ENCODE measurements at places on chromosomes 6 and 20.
A peak's percentile ranks its signal among the peaks of the same experiment; 100 is the strongest.

- no peak for ATAC-seq
Measured at GRCh38 chr6:170276369-170277057, 14.4 kb downstream of the DLL1 start.

DNA sequence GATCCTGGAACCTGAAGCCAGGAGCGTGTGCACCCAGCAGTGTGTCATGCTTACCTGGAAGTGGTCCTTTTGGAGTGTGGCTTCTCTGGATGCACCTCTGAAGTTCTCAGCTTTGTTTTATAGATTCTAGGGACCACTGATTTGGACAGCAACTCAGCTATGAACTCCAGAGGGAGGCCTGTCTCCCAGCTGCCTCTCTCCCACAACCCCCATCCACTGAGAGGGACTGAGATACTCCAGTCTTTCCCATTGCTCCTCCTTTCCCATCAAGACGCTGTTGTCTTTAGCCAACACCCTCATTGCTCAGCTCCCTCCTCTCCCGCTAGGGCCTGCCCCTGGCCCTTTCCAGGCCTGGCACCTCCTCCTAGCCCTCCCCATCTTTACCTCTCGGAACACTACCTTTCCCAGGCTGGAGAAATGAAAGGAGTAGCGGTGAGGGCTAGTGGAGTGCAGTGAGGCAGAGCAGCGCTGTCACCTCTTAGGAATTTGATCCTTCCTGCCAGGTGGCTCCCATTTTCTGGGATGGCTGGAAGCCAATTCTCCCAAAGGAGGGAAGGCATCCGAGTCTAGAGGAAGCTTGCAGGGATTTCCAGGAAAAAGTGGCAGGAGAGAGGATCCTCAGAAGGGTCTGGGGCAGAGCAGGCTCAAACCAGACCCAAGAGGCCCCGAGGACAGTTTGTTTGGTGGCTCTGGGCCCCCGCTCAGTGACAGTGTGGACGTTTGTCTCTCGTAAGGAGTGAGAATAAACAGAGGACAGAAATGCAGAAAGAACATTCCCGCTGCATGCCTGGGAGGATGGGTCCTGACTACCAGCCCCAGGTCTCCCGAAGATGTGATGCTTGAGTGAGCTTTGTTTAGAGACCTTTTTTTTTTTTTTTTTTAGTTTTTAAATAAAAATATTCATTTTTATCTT lies at the start of gene LRRN4:
Gene LRRN4 (minus strand): TSS at position 285 of the 913 bp plus-strand sequence. CDS start 1,261 bp downstream, outside the sequence.
- peak; percentile 54 for ATAC-seq

GRCh38 chr6:137226697-137227096 lies 7.5 kb upstream of the IFNGR1 start:
- no peak for ATAC-seq

- no peak for ATAC-seq
Measured at GRCh38 chr20:43682446-43682845, 15.5 kb downstream of the MYBL2 start.

GRCh38 chr20:37711001-37711400 lies 17.2 kb downstream of the CTNNBL1 start:
- no peak for ATAC-seq

GRCh38 chr6:126134491-126134890 lies 148.2 kb downstream of the TRMT11 start:
- ATAC-seq = no peak

GRCh38 chr6:137148306-137149034 lies 25.0 kb downstream of the IL22RA2 start:
- ATAC-seq = no peak

DNA sequence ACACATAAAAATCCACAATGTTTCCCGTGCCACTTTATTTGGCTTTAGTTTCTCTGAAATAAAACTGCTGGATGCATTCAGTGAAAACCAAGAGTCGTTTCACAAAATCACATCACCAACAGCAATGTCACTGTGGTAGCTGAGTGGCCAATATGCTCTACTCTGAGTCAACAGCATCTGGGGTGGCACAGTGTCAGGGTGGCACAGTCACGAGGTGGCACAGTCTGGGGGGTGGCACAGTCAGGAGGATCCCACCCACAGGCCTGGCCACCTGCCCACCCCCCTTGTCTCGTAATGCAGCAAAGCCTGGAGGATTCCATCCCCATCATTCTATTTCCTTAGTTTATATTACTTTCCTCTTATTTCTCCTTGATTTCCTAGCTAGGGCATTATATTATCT lies 87.0 kb downstream of the ANKRD60 start:
- no peak for ATAC-seq

GRCh38 chr6:113823916-113824315 lies 33.2 kb upstream of the MARCKS start:
- ATAC-seq = no peak

DNA sequence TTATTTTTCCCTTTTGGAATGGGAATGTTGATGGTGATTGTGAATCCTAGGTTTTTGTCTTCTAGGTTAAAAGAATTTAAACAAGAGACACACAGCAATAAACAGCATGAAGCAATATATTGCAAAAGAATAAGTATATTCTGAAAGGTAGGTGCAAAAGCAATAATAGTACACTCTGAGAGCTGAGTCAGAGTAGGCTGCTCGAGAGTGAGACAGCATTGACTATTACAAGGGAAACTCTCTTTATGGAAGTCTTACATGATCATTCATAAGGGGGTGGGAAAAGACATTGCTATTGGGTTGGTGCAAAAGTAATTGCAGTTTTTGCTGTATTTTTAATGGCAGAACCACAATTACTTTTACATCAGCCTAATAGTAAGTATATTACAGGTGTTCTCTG lies 25.0 kb downstream of the FBXO5 start:
- ATAC-seq = no peak

DNA sequence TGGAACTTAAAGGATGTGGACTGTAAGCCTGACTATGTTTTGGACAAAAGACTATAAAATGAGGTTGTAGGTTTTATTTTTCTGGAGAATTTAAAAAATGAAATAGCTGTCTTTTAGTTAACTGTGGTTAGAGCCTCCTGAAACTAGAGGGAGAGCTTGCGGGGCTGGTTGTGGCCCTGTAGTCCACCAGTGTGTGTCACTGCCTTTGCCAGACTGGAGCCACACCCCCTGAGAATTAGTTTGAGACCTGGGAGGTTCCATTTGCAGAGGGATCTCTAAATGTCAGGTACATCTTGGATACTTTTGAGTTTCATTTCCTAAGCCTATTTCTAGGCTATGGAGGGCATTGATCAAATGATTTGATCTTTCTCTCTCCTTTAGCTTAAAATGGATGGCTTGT lies 20.8 kb downstream of the ZC2HC1B start:
- ATAC-seq = no peak

GRCh38 chr20:1697592-1697991 lies 40.0 kb upstream of the SIRPG start:
- ATAC-seq = no peak

DNA sequence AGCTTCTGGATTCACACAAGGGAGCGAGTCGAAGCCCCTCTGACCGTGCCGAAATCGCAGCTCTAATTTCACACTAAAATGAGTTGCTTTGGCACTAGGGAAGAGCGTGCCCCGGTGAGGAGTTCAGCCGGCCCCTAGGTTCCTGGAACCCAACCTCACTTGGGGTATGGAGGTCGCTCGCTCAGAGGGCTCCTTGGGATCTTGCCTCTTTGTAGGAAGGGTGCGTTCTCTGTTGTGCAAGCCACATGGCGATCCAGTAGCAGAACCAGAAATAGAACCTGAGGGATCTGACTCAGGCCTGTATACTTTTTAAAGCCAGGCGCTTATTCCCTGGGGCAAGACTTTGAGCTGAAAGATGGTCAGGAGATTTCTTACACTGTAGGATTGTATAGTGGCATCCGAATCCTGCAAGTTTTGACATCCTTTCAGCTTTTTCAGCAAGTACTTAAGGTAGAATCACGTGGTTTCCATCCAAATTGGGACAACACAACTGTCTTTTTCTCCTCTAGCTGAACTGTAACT lies 861 bp upstream of the RALGAPA2 start:
- ATAC-seq = no peak

DNA sequence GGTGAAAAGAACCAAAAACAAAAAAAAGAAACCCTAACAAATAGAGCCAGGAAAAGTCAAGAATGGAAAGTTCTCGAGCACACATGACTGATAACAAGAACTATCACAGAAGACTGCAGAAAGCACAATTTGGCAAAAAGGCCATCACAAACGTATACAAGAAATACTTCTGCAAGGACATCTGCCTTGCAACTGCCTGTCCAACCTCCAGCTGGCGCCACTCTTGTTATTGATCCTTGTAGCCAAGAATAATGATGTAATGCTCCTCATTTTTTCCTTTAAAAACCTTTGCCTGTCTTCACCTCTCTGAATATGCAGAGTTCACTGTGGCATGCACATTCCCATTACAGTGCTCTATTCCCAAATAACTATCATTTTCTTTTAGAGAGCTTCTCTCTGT lies 87.9 kb upstream of the BMP5 start:
- ATAC-seq = no peak

GRCh38 chr20:17560344-17561074 lies 9.4 kb upstream of the DSTN start:
- no peak for ATAC-seq

- ATAC-seq = no peak
Measured at GRCh38 chr20:44253528-44253927, 6.4 kb downstream of the GDAP1L1 start.

GRCh38 chr6:142416179-142416578 lies 114.4 kb downstream of the ADGRG6 start:
- ATAC-seq = peak; percentile 41

DNA sequence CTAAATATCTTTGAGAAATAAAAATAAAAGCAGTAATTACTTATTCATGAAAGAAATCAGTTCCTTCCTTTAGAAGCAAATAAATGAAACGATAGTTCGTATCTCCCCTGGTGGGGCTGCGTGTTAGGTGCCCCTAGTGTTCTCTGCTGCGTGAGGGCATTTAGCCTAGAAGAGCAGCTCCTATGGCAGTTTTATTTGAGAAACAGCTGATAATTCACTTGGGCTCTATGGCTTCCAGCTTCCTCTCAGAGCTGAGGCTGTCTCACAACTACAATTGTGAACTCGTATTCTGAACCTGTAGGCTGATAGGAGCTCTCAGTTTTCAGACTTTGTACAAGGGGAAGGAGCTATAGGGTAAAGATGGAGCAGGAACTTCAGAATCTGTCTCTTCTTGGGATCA lies 540.0 kb upstream of the MAP3K7 start:
- no peak for ATAC-seq

DNA sequence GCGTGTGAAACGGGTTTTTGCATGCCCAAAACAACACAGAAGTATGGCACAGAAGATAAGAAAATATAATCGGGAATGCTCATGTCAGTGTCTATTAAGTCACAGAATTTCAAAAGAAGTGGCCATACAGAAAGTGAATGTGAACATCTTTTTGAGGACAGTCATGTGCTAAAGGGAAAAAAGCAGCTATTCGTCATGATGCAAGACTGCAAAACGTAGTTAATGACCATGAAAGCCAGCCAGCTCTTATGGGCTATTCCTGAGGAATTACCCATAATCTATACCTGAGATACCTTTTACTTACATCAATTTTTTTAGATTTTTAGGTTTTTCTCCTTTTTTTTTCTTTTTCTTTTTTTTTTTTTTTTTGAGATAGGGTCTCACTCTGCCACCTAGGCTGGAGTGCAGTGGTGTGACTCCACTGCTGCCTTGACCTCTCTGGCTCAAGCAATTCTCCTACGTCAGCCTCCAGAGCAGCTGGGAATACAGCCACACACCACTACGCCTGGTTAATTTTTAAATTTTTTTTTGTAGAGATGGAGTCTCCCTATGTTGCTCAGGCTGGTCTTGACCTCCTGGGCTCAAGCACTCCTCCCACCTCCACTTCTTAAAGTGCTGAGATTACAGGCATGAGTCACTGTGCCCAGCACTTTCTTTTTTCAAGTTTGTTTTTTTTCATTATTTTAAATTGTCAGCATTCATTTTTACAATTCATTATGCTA lies 18.1 kb upstream of the ZBP1 start:
- peak; percentile 57 for ATAC-seq

DNA sequence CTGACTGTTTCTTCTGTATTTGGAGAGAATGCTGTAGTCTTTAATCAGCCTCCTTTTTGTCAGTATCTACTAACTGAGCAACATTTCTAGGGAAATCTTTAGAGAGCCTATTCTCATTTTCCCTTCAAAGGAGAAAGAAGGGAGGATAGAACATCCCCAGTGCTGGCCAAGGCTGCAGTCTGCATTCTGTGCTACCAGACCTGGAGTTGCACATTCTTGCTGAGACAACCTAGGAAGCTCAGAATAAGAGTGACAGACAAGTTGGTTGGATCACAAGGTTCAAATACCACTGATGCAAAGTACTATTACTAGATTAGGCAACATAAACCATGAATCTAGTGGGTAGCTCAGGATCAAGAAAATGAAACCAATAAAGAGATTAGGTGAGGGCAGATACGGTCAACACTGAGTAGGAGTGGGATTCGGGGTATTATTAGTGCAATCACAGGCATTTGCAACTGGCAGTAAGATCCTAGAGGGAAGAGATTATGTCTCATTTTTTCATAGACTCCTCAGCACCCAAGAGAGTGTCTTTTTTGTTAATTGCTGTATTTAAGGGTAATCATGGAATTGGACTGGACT lies 213.5 kb upstream of the FAM83B start:
- no peak for ATAC-seq

GRCh38 chr6:63549076-63549475 lies 23.2 kb upstream of the LOC128125822 start:
- ATAC-seq = no peak

- no peak for ATAC-seq
Measured at GRCh38 chr6:146224988-146225387, 196.1 kb downstream of the GRM1 start.

DNA sequence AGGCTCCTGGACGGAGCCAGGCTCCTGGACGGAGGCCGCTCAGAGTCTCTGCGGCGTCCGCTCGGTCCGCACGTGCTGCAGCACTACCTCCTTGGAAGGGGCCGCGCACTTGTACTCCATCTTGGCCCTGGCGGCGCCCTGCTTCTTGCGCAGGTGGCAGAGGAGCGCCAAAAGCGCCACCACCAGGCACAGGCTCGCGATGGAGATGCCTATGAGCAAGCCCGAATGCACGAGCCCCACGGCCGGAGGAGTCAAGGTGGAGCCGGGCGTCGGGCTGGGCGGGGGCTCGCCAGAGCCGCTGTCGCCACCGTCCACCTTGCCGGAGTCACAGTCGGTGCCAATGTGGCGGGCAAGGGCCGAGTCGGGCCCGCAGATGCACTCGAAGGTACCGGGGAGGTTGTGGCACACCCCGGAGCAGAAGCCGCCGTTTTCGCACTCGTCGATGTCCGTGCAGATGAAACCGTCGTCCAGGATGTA lies 1.7 kb downstream of the THBD start:
- no peak for ATAC-seq

DNA sequence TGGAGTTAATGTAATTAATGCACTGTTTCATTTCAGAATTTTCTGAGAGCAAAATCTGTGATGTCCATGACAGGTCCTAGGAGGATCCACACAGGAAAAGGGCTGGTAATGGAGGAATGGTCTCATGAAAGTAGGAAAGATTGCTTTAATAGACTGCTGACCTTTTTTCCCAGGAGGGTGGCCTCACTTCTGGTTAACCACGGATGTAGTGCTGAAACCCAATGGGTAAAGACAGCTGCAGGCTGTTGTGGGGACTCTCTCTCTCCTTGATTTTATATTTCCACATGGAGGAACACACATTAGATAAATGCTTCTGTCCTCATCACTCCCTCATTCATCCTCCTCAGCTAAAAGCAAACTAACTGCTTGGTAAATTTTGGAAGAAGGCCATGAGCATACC lies 23.6 kb upstream of the RIPOR2 start:
- no peak for ATAC-seq

- ATAC-seq = no peak
Measured at GRCh38 chr20:25571240-25571639, 14.1 kb downstream of the NINL start.

GRCh38 chr6:25660512-25660911 lies 8.5 kb downstream of the SCGN start:
- peak; percentile 72 for ATAC-seq

GRCh38 chr6:168834042-168834587 lies 393.1 kb downstream of the SMOC2 start:
- no peak for ATAC-seq

Measured in motor neuron (in vitro differentiated cells).